ENCODE measurements at places on chromosomes 1 and 21. TPM values are rescaled to one million over a fixed set of nuclear protein-coding genes. Genes with fewer than 3 reads are reported as not detected.

DNA sequence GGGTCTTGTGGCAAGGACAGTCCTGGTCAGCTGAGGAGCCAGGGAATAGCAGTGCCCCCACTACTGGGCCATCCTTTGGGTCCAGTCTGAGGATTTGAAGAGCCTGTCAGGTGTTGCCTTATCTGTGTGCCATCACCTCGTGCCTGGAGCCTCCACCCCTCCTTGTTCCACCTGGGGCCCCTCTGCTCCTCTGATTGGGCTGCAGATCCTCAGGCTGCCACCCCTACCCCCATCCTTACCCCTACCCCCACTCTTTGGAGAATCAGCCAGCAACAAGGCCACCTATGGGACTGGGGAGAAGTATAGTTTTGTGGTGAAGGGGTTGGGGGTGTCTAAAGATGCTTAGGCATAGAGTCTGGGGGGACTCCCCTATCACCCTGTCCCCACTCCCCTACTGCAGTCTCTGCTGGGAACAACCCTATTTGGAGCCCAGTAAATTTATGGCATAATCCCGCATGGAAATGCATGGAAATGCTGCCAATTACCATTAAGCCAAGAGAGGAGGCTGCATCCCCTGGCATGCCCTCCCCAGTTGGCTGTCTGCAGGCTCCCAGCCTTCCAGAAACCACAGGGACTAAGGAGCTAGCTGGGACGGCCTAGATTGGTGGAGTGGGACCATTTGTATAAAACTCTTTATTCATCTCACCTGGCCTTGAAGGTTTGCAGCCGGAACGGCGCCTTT is 142.7 kb upstream of the CSF3R start:
- no peak for DNase-seq

GRCh38 chr1:163038928-163039706 is 30.0 kb upstream of the RGS4 start:
- no peak for DNase-seq

DNA sequence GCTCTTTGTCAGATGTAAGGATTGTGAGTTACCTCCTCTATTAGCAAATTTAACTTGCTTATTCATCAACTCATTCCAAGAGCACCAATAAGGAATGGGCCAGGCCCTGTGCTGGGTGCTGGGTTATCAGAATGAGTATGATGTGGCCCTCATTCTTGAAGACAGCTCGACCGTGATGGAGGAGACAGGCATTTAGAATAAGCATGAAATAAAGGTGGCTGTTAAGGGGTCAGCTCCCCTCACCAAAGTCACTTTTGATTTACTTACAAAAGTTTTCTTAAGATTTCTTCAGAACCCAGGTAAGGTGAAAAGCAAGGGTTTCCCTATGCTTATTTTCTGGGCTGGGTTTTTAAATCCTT is 15.3 kb upstream of the PADI1 start:
- no peak for DNase-seq

GRCh38 chr21:37478794-37479193 is 112.2 kb downstream of the DYRK1A start:
- DNase-seq, result no peak

DNA sequence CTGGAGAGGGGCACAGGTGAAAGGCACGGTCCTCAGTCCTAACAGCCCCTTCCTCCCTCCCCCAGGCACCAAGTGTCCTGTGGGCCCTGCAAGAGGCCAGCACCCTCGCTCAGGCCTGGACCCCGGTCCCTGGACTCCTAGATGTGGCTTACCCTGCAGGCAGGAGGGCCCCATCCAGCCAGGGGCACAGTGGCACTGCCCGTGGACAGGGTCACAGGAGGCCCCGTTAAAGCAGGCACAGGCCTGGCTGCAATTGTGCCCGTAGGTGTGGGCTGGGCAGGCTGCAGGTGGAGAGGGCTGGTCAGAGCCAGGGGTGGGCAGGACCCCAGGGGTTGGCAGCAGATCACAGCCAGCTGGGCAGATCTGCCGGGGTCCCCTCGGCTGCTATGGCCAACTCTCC is 44.5 kb downstream of the ARHGEF16 start:
- DNase-seq, result no peak

GRCh38 chr1:30652152-30652841 is 71.1 kb downstream of the MATN1 start:
- DNase-seq, result no peak

DNA sequence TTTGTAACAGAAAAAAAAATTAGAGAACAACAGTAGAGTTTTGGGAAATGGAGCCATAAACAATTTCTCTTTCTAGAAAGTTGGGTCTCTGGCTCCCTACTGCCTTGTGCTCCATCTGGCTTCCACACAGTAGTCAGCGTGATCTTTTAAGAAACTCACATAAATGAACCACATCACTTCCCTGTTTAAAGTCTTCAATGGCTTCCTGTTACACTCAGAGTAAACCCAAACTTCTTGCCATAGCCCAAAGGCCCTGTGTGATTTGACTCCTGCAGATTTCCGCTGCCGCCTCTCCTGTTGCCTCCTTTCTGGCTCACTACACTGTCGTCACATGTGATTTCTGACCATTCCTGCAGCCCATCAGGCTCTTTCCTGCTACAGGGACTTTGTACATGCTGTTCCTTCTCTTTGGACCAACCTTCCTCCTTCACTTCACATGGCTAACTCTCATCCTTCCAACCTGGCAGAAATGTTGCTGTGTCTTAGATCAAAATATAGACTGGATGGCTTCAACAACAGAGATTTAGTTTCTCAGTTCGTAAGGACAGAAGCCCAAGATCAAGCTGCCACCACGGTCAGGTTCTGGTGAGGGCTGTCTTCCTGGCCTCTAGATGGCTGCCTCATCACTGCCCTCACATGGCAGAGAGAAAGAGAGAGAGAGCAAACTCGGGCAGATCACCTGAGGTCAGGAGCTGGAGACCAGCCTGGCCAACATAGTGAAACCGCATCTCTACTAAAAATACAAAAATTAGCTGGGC is 34.0 kb downstream of the OPRD1 start:
- no peak for DNase-seq

The NPPB gene
- not detected for total RNA-seq

The KRTAP12-2 gene
- total RNA-seq, result not detected

The GUCA2B gene
- not detected for total RNA-seq

The ITLN1 gene
- total RNA-seq, result 7.0 TPM

Data from prostate gland (tissue), 2 donors.